ENCODE measurements at places on chromosomes 7 and 10.

- peak; percentile 43 for DNase-seq
These were observed 2.1 kb downstream of the ADIRF start for GRCh38 chr10:86970162-86970981.

DNA sequence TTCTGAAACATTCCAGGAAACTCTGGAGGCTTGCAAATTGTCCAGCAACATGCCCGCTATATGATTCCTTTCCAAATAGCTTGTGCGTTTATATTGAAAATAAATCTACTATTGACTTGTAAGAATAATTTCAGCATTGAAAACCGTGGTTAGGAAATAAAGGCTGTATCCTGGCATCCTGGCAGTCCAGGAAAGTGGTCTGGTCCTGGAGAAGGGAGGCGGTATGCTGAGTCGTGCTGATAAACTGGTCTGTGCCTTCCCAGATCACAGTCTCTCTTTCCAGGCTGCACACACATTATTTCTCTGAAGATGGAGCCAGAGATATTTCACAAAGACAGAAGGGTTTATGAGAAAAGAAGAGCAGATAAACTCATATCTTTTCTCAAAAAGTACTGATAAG is 350.1 kb upstream of the COBL start:
- DNase-seq, result no peak

DNA sequence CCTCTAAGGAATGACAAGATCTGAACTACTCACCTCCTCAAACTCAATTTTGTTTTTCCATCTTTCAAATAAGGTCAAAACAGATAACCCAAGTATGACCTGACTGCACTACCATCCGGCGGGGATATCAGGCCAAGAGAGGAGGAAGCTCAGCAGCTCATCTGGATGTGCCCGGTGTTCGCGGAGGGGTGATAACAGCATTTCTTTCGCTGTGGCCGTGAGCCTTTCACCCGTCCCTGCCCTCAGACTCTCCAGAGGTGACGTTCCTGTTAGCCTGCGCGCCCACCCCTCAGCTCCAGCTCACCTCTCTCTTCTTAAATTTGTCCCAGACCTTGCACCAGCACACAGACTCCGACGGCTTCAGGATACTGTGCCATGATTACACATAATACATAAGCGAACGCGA is 526 bp downstream of the ZNF248 start:
- peak; percentile 8 for DNase-seq

DNA sequence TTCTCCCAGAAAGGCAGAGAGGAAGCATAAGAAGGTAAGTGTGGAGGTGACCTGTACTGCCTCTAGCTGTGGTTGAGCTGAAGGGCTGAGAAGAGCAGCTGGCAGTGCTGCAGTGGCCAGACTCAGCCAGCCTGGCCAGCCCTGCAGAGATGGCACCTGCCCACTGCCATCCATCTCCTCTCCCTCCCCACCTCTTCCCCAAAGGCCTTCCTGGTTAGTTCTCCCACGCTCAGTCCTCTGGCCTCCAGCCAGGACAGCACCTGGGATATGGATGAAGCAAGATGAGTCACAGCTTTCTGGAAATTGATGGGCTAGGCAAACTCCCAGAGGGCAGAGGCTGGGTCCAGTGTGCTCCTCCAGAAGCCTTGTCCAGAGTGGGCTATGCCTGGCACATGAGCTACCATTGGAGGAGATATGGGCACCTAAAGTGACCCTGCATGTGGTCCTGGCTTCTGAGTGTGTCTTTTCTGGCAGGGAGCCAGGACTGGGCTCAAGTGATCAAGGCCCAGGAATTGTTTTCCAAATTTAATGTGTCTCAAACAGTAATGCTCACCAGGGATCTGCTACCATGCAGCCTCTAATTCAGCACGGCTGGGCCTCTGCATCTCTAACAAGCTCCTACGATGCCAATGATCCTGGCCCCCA is 81.0 kb upstream of the CACUL1 start:
- DNase-seq, result peak; percentile 32

DNA sequence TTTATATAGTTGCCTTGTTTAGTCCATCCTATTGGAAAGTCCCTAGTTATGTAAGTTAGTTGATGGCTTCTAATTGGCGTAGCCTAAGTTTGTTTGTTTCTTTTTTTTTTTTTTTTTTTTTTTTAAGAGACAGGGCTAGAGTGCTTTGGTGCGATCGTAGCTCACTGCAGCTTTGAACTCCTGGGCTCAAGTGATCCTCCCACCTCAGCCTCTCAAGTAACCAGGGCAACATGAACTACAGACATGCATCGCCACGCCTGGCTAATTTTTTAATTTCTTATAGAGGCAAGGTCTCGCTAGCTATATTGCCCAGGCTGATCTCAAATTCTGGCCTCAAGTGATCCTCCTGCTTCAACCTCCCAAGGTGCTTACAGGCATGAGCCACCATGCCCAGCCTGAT is 7.1 kb downstream of the CSGALNACT2 start:
- DNase-seq, result no peak

DNA sequence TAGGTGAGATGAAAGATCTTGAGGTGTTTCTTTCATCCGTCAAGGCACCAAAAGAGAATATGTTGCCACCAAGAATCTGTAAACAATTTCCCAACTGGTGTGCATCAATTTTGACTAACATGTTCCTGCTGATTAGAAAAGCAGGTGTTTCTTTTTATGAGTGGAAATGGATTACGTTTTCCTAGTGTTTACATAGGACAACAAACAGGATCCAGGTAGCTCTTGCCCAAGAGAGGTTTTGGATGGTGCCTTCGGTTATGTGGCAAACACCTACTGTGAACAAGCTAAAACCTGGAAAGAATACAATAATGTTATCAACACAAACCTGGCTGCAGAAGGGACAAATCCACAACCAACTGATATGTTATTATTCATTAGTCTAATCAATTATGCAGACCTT is 53.6 kb upstream of the WNT16 start:
- DNase-seq, result no peak

GRCh38 chr7:123557016-123557397 is 611 bp downstream of the NDUFA5 start:
- peak; percentile 7 for DNase-seq

DNA sequence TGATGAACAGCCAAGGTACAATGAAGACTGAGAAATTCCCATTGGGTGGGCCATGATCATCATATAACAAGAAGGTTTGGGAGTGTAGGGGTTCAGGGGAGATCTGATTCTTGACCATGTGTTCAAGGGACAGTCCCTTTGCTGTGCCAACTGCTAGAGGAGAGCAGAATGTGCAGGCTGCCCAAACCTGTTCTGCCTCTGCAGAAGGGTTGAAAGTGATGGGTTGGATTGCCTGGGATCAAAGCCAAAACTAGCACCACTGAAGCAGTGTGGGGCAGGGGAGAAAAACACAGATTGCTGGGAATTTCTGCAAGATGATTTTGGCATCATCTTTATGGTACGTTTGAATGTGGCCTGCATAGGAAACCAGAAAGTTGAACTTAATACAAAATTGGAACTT is 303.9 kb downstream of the OTUD1 start:
- no peak for DNase-seq

GRCh38 chr10:92486637-92487036 is 87.3 kb downstream of the IDE start:
- no peak for DNase-seq

GRCh38 chr7:101518336-101518735 is 110.8 kb downstream of the MYL10 start:
- no peak for DNase-seq

GRCh38 chr10:79047875-79048638 is 20.7 kb upstream of the ZMIZ1 start:
- DNase-seq, result no peak

DNA sequence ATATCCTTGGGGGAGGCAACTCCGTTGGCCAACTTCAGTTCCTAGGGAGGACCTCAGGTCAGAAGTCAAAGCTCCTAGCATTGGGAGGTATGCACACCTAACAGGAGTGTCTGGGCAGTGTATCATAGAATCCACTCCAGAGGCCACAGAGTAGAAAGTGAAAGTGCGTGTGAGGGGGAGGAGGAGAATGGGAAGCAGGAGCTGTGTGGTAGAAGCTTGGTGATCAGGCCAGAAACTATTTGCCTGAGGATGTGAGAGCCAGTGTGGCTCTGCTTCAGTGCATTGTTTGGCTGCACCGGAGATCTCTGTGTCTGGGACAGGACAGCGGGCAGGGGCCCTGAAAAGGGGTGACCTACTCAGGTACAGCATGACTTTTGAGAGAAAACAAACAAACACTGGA is 557.4 kb upstream of the VSTM2A start:
- no peak for DNase-seq

GRCh38 chr7:151051108-151051507 is 2.8 kb downstream of the ASIC3 start:
- no peak for DNase-seq

DNA sequence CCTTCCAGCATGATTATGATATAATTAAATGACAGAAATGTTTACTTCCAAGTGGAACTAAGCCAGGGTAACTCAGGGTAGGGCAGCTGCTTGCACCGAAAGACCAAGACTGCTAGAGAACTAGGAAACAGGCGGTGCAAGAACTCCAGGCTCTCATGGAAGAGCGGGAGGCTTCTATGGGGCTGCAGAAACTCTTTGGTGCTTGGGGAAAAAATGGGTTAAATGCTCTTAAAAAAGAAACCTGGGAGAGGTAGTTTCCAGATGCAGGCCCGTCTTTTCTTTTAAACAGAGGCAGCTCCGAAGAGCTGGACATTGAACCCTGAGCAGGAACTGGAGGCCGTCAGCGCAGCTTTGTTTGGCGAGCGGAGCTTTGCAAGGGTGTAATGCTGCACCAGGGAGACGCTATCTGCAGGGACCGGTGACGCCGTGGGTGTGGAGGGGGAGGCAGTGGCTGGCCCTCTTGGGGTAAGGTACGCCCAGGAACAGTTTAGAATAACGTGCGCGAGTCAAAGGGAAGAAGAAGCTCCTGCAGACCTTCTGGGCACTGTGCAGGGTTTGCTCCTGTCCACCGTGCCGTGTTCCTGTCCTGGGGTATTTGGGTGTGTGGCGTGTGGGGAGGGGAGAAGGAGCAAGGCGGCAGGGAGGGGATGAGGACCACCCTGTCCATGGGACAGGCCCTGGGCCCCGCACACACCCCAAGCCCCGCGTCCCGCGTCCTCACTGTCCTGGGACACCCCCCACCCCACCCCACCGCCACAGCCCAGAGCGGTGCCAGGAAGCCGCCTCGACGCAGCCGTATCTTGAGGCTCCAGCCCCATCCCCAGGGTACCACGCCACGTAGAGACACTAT is 59.0 kb downstream of the EGFR start:
- DNase-seq, result no peak

- DNase-seq, result no peak
These were observed 352.0 kb downstream of the KCNMA1 start for GRCh38 chr10:77285529-77286182.

DNA sequence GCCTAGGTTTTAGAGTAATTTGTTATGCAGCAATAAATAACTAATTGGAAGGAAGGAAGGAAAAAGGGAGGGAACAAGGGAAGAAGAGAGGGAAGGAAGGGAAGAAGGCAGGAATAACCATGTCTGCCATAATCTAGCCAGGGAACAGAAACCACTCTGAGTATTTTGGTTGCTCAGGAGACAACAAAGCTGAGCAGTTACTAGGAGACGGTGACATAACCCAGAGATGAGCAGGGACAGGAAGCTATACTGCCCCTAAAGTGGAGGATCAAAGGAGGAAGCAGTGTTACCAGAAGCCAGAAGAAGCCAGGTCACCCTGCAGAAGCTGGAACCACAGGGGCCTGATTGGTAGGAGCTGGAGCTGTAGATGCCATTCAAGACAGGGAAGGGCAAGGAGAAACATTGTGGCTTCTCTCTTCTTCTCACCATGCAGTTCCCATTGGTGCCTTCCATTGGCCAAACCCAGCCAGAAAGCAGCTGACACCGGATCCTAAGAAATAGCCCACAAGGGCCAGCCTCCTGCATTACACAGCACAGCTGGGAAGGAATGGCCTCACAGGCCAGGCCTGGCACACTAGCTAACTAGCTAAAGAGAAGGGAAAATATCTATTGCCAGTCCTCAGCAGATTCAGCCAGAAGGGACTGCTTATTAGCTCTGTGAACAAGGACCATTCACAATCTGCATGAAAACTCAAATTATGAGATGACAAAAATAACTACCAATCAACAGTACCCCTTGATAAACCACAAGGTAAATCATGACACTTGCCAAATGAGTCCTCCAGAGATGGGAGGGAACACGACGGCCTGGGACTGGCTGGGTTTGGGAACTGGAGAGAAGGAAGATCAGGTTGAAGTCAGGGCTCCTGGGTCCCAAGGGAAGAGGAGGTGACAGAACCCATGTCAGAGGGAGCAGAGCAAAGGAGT is 184.5 kb upstream of the NFE2L3 start:
- no peak for DNase-seq

- DNase-seq, result peak; percentile 33
These were observed 2.2 kb upstream of the GRIFIN start for GRCh38 chr7:2478399-2478785.

- DNase-seq, result peak; percentile 26
These were observed 634 bp upstream of the OR9A4 start for GRCh38 chr7:141915565-141915964.

DNA sequence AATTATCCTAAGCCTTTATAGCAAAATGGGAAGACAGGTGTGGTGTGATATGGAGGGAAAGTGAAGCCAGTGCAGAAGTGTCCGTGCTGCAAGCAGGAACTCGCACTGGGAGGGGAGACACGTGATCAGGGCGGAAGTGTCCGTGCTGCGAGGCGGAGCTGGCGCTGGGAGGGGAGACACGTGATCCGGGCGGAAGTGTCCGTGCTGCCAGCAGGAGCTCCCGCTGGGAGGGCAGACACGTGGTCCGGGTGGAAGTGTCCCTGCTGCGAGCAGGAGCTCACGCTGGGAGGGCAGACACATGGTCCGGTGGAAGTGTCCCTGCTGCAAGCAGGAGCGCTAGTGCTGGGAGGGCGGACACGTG is 40.5 kb upstream of the PRKAR1B start:
- DNase-seq, result no peak

DNA sequence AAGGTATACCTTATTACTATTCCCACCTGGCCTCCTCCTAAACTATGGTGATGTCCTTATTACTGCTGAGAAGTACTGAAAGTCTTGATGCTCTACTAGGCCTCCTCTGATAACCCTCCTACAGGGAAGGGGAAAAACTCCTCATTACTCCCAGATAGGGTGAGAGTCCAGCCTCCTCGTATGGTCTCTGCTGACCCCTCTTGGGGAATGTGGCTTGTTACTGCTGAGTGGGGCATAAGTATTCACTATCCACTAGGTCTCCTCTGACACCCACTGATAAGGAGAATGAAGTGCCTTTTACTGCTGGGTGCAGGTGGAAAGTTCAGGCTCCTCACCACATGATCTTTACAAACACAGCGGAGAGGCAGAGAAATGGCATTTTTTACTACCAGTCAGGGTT is 222.9 kb downstream of the CHRM2 start:
- peak; percentile 63 for DNase-seq

GRCh38 chr7:11252705-11253272 is 279.1 kb downstream of the PHF14 start:
- no peak for DNase-seq

Data from LHCN-M2 (cell line).